ENCODE measurements at places on chromosomes 4 and X.
A peak's percentile ranks its signal among the peaks of the same experiment; 100 is the strongest.

- DNase-seq, result no peak
Measured at GRCh38 chrX:134571796-134572195, 86.5 kb downstream of the PLAC1 start.

DNA sequence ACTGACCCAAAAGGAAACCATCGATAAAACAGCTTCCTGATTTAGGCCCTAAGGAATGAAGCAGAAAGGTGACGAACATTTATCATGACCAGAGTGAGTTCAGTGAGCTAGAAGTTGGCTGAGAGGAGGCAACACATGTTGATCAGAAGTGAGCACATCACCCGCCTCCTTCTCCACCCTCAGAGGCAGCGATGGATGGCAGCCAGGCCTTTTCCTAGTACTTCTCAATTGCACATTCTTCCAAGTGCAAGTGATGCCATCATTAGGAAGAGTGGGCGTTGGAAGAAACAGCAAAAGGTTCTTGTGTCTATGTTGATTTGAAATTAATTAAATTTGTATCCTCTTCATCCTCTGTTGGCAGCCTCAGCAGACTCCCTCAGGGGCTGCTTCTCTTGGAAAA lies 51.7 kb downstream of the TMEM154 start:
- DNase-seq, result no peak

DNA sequence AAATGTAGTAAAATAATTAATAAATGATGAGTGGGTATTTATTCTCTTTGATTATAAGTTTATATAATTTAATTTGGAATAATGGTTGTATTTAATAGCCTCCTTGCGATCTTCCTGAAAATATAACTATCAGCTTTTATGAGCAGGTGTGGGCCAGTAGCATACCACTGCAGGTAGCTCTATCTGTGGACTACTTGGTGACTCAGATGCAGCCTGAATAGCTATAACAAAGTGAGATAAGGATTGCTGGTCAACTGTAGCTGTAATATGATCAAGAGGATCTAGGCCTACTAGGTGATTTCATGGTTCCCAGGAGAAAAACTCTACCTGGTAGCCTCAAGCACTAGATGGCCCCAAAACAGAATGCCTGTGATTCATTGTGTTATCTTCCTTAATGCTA lies 47.1 kb upstream of the BMP15 start:
- no peak for DNase-seq

GRCh38 chr4:157776930-157777528 lies 395.8 kb downstream of the GASK1B start:
- DNase-seq, result no peak

GRCh38 chrX:130772105-130772775 lies 130.8 kb downstream of the ENOX2 start:
- DNase-seq, result peak; percentile 52

DNA sequence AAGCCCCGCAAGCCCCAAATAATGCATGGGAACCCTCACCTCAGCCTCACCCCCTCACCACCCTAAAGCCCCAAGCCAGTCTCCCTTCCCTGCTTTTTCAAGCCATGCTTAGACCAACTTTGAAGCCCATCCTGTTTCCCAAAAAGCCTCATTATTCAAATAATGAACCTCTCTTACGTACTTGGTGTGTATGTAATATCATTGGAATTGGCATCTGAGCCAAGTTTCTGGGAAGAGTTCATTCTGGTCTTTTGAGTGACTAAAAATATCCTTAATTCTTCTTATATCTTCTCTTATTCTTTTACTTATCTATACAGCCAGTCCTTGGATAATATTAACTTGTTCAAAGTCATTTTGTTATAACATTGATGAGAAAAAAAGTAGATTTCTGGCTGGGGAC lies 875.8 kb upstream of the SLIT2 start:
- DNase-seq, result no peak

DNA sequence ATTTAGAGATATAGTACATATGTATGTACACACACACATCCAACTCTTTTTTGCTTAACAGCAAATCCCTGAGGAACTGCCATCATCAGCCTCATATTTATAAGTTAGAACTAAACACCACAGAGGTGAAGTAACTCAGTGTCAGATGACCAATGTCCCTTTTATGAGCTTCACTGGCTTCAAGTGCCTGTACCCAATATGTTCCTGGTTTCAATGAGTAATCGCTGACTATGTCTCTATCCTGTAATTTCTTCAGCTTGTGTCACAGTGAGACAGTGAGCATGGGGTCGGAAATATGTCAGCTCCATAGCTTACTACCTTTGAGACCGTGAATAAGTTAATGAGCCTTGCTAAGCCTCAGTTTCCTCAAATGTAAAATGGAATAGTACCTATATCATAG lies 136.2 kb upstream of the RASGEF1B start:
- DNase-seq, result no peak

GRCh38 chr4:81652069-81652478 lies 180.4 kb upstream of the RASGEF1B start:
- DNase-seq, result no peak

GRCh38 chr4:42715807-42716482 lies 59.0 kb upstream of the ATP8A1 start:
- DNase-seq, result no peak

DNA sequence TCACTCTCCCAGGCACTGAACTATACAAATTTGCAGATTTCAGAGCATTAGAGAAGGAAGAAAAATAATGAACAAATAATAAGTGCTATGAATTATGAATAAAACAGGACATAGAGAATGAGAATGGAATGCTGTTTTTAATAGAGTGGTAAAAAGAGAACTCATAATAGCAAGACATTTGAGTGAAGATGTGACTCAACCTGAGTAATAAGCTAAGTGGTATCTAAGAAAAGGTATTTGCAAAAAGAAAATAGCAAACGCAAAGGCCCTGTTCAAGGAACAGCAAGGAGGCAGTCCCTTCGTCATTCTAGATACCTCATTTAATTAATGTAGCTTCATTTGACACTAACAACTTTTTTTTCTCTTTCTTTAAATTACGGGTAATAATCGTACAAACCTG lies 1910.0 kb upstream of the TENM3 start:
- DNase-seq, result no peak

- no peak for DNase-seq
Measured at GRCh38 chr4:138113819-138114400, 128.2 kb downstream of the SLC7A11 start.

DNA sequence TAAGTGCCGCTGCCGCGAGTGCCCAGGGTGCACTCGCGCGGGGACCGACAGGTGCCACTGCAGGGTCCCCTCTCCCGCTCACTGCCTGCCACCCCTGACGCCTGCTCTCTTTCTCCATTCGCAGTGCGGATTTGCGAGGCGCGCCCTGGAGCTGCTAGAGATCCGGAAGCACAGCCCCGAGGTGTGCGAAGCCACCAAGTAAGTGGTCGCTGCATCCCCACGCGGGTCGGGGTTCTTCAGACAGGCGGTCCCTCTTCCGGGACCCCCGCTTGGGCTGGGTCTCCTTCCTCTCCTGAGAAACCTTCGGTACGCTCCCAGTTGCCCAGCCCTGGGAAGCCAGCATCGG lies 547 bp downstream of the GUCY1A1 start:
- peak; percentile 86 for DNase-seq

GRCh38 chrX:13569479-13570260 lies at the start of gene EGFL6:
EGFL6 (plus strand) TSS chrX:13569601; CDS start chrX:13569862, 261 bp downstream.
- no peak for DNase-seq

- no peak for DNase-seq
Measured at GRCh38 chr4:129446074-129446473, 350.1 kb downstream of the C4orf33 start.

DNA sequence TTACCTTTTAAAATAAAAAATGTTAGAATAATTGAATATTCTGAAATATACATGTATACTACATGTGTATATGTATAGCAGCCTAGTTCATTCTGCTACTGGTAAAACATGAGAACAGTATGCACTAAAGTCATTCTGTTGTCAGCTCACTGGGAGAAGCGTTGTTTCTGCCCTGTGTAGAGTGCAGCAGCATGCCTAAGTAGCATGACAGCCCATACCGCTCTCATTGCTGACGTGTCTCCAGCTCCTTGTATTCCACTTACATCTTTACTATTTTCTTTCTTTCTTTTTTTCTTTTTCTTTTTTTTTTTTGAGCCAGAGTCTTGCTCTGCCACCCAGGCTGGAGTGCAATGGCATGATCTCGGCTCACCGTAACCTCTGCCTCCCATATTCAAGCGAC lies 90.7 kb downstream of the KLHL8 start:
- DNase-seq, result no peak

DNA sequence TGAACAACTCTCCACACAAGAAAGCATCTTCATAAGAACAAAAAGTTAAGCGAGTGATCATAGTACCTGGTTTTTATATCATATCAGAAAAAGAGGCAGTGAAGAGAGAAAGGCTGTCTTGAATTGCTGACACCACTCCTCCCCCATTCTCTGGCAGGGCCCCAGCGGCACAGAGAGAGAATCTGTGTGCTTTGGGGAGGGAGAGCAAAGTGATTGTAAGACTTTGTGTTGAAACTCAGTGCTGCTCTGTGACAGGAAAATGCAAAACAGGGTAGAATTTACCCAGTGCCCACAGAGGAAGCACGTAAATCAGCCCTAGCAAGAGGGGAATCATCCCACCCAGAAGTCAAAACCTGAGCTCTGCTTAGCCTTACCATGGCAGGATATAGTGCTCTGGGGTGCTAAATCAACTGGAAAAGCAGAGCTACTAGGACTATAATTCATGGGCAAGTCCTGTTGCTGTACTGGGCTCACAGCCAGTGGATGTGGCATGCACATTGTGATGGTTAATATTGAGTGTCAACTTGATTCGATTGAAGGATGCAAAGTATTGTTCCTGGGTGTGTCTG lies 174.6 kb downstream of the PRR32 start:
- no peak for DNase-seq

- DNase-seq, result no peak
Measured at GRCh38 chrX:25020905-25021449, 5.2 kb upstream of the ARX start.

- DNase-seq, result no peak
Measured at GRCh38 chr4:184536065-184536880, 61.9 kb upstream of the IRF2 start.

DNA sequence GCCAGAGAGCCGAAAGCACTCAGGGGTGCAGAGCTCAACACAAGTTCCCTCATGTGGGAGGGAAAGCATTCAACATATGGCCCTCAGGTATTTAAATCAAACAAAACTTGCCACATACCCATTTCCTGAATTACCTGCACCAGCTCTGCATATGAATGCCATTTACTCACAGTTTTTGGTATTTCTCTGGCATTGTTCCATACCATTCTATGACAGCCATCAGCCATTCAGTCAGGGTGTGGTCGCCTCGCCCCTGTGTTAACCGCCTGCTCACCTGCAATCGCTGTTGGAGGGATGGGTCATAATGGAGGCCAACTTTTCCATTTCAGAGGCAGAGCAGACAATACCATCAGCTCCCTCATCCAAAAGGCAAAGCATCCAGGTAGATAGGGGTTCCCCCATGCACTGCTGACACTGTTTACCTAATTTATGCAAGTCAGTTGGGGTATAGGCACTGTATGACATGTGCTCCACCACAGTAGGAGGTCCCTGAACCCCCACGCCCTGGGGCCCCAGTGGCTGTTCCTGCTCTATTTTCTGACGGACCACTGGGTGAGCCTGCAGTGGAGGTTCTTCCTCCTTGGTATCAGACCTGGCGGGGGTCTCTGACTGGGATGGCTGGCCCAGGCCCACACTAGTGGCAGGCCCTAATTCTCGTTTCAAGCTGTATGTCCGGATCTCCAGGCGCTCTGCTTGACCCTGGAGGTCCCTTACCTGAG lies 227.1 kb downstream of the ADGRL3 start:
- no peak for DNase-seq

- DNase-seq, result no peak
Measured at GRCh38 chrX:151741606-151742005, 7.1 kb downstream of the CNGA2 start.

GRCh38 chr4:25421816-25422525 lies 44.9 kb downstream of the ANAPC4 start:
- DNase-seq, result peak; percentile 63

- no peak for DNase-seq
Measured at GRCh38 chr4:43993196-43993902, 455.3 kb downstream of the KCTD8 start.

GRCh38 chr4:86968547-86968946 lies 33.7 kb downstream of the AFF1 start:
- DNase-seq, result no peak

DNA sequence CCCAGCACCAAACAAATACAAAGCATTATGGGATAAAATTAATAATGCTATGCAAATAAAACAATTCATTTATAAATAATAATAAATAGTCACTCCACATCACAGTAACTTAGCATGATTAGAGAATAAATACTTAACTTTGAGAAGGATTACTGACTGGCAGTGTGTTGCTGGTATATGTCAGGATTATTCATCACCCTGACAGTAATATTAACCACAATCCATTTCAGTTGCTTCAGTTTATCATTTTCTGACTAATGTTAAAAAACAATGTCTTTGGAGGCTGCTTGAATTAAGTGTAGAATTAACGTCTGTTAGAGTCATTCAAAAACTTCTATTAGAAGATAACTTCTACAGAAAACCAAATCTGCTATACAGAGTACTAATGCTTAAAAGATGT lies 124.1 kb upstream of the MAB21L2 start:
- no peak for DNase-seq

- no peak for DNase-seq
Measured at GRCh38 chr4:11545651-11546050, 117.0 kb upstream of the HS3ST1 start.

DNA sequence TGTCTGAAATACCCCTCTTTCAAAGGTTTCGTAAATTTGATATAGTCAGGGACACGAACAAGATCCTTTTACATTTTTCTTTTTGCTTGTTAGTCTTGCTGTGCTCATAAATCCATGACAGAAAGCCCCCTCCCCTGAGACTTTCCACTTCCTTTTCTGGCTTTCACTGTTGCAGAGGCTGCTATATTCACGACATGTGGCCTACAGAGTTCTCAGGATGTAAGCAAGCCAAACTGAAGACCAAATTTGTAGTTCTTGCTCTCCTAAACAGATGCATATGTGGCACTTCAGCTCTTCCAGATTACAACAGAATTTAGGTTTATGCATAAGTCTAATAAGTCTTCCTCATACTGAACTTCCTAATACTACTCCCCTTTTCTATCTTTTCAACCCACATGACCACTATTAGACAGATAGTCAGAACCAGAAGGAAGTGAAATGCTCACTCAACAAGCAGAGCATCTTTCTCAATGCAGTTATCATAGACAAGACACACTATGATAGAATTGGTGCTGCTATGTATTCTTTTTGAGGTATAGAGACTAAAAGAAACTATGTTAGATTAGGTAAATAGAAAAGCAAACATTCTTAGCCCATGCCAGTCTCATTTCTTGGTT lies 15.0 kb downstream of the BTK start:
- peak; percentile 48 for DNase-seq

DNA sequence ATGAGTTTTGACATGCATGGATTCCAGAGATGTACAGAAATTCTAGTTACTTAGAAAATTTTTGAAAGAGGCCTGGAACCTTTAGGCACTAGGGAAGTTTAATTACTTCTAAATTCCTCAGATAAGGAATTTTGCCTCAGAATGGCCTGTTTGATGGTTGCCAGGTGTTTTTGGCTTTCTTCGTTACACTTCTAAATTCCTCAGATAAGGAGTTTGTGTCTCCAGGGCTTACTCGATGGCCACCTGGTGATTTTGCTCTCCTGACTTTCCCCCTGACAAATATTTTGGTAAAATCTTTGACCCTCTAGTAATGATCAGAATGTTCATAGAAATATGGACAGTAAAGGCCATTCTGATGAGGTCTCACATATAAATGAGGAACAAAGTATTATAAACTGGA lies 64.3 kb downstream of the BEX3 start:
- no peak for DNase-seq

- no peak for DNase-seq
Measured at GRCh38 chr4:7154351-7154981, 37.9 kb upstream of the SORCS2 start.
